Urinary bladder (tissue), 4 donors: ENCODE measurements at places on chromosomes 2 and 18. TPM values are rescaled to one million over a fixed set of nuclear protein-coding genes. Genes with fewer than 3 reads are reported as not detected.

- no peak for DNase-seq
Observed at GRCh38 chr2:79369127-79369526, 143.7 kb upstream of the CTNNA2 start.

The IL1F10 gene
- not detected for polyA plus RNA-seq

- DNase-seq, result no peak
Observed at GRCh38 chr2:199603721-199604291, 146.1 kb upstream of the SATB2 start.

DNA sequence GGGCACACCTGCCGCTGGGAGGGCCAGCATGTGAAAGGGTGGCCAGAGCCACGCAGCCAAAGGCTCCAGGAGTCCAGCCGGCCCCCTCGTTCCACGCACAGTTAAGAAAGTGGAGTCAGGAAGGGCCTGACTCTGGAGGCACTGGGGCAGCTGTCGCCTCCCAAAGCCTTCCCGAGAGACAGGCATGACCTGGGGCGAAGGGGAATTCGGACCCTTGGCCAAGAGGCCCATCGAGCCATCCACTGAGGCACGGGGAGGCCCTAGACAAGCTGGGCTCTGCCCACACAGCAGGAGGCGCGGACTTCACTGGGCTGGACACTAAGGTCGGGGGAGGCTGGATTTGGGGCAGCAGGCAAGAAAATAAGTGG is 38.5 kb upstream of the SNED1 start:
- no peak for DNase-seq

DNA sequence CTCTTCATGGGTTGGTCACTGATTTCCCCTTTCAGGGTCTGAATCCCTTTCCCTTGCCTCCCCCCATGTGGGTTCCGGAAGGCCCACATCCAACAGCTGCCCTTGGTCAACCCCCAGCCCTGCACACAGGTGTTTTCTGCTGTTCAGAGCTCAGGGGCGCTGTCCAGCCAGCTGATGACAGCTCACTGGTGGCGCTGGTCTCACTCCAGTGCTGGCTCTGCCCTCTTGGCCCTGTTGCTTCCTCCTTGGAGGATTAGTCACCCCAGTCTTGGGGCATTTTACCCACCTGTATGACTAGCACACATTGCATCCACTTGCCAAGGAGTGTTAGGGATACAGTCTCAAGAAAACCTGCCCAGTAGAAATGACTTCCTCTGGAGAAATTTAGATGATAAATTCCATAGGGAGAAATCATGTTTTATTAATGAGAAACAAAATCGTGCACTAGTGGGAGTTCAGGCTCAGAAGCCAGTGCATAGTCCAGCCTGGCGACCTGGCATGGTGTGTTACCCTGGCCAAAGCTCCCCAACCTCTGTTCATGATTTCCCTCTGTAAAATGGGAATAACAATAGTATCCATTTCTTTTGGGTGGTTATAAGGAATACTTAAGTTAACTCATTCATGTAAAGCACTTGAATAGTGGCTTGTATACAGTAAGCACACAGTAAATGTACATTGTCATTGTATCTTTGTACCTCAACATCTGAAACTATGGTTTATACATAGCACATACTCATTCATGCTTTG is 21.6 kb downstream of the CRIM1 start:
- no peak for DNase-seq

DNA sequence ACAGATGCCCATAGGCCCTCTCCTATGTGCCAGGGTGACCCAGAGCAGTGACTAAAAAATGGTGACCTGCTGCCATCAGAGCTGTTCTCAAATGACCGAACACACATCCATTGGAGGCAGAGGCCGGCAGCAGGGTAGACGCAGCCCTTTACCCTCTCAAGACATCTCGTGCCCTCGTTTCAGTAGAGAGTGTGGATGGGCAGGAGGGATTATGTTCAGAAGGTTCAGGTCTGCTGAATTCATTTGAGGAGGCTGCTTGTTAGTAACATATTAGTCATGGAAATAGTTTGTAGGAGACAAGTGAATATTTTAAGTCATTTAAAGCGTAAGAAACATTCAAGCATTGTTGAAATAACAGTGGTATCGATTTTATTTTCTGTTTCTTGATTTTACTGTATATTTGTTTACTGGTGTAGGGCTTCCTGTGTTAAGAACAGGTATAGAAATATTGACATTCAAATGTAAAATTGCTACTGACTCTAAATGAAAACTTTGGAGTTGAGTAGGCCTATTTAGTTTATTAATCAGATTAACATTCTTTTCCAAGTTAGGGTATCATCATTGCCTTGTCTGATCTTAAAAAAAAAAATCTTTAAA is 82.6 kb downstream of the ZNF532 start:
- no peak for DNase-seq

The TMEM17 gene
- 1.6 TPM for polyA plus RNA-seq

GRCh38 chr2:159444754-159445153 is 158.3 kb upstream of the WDSUB1 start:
- DNase-seq, result no peak

DNA sequence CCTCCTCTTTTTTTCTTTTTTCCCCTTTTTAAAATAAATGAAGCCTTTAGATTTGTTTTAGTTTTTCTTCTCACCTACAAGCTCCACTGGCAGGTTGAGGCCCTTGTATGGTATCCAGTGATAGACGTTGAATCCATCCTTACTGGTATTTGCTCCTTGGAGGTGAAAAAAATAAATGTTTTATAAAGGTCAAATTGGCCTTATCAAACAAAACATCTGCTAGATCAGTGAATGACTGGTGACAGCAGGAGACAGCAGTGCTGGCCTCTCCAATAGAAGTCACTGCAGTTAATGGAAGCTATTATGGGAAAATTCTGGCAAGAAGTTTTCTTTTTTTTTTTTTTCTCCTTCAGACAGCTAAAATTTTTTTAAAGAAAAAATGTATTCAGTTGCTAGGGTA is 12.6 kb upstream of the SP9 start:
- no peak for DNase-seq

DNA sequence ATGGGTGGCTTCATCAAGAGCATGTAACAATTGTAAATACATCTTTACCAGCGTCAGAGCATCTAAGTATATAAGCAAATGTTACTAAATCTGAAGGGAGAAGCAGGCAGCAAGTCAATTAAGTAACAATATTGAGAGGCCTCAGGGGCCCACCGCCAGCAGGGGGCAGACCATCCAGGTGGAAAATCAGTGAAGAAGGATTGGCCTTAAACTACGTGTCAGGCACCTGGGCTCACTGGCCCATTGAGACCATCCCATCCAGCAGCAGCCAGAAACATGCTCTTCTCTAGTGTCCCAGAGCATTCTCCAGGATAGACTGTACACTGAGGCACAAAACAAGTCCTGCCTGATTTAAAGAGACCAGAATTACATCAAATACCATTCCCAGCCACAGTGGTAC is 96.2 kb upstream of the SNTG2 start:
- no peak for DNase-seq

The ESPNL gene
- 0.23 TPM for polyA plus RNA-seq

- DNase-seq, result peak; percentile 48
Observed at GRCh38 chr18:74353169-74353775, 37.6 kb downstream of the C18orf63 start.

DNA sequence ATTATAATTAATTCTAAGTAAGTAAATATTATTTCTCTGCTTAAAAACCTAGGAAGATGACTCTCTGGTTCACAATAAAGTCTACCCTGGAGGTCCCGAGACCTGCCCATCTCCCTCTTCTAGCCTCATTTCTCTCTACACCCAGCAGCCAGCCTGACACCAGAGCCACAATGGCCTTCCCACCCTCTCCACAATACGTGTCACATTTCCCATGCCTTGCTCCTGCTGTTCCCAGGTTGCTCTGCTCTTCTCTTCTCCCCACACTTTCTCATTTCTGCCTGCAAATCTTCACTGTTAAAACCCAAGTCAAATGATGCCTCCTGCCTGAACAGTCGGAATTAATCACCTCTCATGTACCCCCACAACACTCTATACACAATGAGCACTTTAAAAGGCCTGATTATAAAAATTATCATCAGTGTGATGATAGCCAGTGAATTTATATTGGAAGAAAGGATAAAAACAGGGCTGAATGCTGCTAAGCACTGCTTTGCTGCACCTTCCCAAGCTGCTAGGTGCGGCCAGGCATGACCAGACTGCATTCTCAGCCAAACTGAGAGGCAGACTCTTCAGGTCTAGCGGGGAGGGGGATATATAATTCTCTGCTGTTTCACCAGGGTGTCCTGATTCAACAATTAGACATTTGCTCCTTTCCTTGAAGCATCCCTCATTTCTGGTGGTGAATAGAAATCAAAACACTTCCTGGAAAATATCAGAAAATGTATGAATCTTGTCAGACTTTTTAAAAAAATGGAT is 160.6 kb downstream of the DTNA start:
- DNase-seq, result no peak

DNA sequence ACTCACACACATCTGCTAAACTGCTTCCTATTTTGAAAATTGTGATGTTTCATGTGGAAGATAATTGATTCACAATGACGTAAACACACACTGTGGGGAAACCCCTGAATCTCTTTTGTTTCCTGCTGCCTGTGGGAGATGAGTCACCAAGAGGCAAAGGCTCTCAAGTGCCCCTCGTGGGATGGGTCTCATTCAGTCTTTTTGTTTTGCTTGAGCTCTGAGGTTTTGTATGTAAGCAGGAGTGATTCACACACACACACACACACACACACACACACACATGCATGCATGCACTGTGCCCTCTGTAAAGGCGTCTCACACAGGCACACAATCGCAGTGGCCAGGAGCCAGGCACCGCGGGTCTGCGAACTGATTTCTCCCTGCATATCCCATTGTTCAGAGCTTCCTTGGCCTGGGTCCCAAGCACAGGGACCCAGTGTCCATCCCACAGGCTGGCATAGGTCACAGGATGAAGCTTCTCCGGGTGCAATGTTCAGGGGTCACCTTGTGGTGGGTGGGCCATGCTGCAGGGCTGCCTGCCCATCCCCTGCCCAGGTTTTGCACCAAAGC is 12.1 kb upstream of the ARHGEF4 start:
- DNase-seq, result peak; percentile 17

The CTDP1 gene
- 16.0 TPM for polyA plus RNA-seq

DNA sequence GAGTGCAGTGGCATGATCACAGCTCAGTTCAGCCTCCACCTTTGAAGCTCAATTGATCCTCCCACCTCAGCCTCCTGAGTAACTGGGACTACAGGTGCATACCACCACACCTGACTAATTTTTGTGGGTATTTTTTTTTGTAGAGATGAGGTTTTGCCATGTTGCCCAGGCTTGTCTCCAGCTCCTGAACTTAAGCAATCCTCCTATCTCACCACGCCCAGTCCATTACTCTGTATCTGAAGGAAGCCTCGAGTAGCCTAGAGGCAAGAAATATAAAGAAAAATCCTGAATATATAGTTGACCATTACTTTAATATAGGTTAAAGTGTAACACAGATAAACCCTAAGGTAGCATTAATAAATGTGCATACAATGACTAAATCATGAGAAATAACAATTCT is 686.8 kb upstream of the PIK3C3 start:
- no peak for DNase-seq

GRCh38 chr2:43222475-43223309 is 3.7 kb downstream of the ZFP36L2 start:
- peak; percentile 28 for DNase-seq

GRCh38 chr2:166413255-166413654 is 37.5 kb upstream of the SCN9A start:
- DNase-seq, result no peak

DNA sequence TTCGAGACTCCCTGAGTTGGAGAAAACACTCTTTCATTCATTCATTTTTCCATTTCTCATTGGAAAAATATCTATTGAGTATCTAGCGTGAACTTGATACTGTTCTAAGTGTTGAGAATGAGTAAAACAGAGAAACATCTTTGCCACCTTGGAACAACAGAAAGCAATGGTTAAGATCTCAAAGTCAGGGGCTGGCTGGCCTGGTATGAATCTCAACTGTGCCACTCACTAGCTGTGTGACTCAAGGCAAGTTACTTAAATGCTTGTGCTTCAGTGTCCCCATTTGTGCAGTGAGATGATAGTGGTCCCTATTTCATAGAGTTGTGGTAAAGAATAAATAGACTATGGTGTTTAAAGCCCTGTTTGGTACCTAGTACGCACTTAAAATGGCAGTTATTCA is 415.2 kb downstream of the NBAS start:
- no peak for DNase-seq
